ENCODE measurements at places on chromosomes 12 and 14. TPM values are rescaled to one million over a fixed set of nuclear protein-coding genes. Genes with fewer than 3 reads are reported as not detected.

The RD3L gene
- total RNA-seq = not detected

The EXOC3L4 gene
- total RNA-seq = 0.25 TPM

The ZNF385A gene
- 5.9 TPM for total RNA-seq

The HNF1A gene
- total RNA-seq = 0.25 TPM

The CKAP4 gene
- 112 TPM for total RNA-seq

The DACT1 gene
- 9.1 TPM for total RNA-seq

The KRT78 gene
- total RNA-seq = not detected

The IL26 gene
- not detected for total RNA-seq

The OR4K17 gene
- total RNA-seq = not detected

The SLC16A7 gene
- total RNA-seq = 14.5 TPM

The KCNH3 gene
- 1.1 TPM for total RNA-seq

The KRT83 gene
- not detected for total RNA-seq

The SMOC1 gene
- 0.13 TPM for total RNA-seq
